ENCODE measurements at places on chromosomes 7 and 10.
A peak's percentile ranks its signal among the peaks of the same experiment; 100 is the strongest.

GRCh38 chr7:2213551-2214215 is 19.1 kb downstream of the MAD1L1 start:
- no peak for DNase-seq

DNA sequence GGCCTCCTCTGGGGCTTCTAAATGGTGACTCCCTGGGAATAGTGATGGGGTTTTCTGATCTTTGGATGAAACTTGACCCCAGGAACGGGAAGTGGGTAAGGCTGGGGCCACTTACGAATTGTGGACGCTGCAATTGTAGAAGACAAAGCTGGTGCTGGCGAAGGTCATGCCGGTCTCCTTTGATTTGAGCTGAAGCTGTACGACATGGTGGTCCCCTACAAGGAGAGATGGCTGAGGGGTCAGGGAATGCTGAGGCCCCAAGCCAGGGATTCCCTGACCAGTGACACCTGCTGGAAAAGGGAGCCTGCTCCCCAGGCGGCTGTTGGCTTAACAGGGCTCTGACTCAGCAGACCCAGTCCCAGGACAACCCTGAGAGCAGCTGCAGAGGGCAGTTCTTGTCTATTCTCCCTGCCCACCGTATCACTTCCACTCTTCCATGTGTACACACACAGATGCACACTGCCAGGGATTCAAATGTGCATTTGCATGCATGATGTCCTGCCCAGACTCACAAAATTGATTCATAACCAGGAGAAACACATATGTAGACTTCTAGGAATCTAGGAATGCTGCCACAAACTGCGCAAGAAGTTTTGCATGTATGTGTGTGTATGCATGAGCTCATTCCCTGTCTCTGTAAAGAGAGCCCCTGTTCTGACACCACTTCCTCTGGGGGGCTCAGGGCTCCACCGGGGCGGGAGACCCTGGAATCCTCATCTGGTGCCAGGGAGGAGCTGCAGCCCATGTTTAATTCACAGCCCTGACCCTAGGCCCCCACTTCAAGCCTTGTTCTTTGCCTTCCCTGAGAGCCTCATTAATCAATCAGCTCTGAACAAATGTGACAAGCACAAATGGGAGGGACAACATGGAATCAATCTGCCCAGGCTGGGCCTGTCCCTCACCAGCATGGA is 350.0 kb downstream of the PLXNA4 start:
- no peak for DNase-seq

- DNase-seq: no peak
Observed at GRCh38 chr7:32142649-32143048, 72.4 kb upstream of the PDE1C start.

DNA sequence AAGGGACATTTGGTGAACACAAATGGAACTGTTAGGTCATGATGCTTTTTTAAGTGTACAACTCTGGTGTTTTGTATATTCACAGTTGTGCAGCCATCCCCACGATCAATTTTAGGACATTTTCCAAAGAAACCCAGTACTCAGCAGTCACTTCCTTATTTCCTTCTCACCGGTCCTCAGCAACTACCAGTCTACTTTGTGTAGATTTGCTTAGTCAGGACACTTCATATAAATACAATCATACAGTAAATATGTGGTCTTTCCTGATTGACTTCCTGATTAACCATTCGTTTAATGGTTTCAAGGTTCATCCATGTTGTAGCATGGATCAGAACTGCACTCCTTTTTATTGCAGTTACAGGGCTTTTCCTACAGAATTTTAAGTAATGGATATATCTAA is 14.4 kb downstream of the SGPL1 start:
- DNase-seq: no peak

DNA sequence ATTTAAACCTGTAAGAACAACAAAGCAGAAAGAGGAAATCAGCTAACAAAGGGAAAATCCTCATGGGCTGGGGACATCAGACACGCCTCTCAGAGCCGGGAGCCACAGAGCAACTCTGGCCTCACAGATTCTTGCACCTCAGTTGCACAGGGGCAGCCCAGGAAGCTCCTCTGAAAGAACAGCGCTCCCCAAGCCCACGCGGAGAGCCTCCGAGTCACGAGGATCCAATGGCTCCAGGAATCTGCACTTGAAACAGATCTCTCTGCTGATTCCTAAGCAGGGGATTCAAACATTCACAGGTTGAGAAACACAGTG is 213.2 kb upstream of the MGMT start:
- DNase-seq: no peak

GRCh38 chr7:29798422-29798821 is 7.9 kb upstream of the WIPF3 start:
- no peak for DNase-seq

GRCh38 chr10:125396676-125397075 is 236.3 kb upstream of the CTBP2 start:
- DNase-seq: no peak

DNA sequence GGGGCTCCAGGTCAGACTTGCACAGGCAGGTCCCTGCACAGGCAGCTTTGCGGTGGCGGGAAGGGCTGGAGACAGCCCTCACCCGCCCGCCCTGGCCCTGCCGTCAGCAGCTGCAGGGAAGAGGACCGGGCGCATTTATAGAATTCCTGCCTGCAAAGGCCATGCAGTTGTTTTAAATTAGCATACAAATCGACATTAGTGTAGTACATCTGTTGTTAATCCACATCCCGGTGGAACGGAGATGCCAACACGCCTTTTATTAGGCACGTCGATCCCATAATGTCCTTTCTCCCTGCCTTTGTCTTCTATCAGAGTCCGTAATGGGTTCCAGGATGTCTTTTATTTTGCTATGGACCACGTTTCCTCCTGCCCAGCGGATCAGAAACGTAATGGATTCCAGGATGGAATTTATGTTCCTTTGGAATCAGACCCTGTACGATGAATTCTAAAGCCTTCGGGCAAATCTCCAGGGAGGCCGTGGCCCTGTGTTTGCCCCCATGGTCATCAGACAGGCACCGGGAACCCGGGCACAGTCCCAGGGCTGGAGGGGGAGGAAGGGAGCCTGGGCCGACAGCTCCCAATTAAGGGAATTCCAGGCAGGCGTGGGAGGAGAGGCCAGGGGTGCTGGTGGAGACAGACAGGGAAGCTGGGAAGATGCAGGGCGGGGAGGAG is 123.9 kb downstream of the COL26A1 start:
- DNase-seq: no peak

DNA sequence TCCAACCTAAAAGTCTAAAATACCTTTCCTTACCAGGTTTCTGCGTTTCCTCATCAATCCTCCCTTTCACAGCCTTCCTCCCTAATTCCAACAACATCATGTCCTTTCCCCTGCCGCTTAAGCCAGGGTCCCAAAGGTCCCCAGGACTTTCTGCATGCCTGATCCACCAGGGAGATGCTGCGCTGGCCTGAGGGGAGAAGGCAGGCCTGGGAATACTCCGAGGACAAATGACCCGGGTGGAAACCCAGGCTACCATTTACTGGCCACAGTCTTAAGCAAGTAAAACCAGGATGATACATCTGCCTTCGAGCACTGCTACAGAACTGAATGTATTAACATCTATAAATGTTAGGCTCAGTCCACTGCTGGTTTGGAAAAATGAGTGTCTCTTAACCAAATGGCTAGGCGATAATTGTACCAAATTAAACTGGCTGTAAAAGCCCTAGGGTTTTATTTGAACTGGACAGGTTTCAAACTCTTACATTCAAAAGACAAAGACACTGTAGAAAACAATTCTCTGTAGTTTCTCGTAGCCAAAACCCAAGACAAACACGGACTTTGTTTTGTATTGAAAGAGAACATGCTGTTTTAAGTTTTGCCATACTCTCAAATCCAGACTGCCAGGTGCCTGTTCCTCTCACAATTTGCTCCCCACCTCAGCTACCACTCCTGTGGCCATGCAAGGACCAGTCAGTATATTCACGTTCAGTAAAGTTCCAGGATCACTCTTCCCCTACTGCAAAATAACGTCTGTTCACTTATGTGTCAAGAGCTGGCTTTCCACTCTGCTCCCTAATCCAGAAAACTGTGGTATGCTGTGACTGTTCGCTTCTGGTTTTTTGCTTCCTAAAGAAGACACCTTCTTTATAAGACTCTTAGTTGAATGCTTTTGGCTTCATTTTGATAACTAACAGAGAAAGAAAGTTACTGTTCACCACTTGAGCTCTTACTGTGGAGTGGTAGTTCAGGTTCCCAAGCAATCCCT is 145.7 kb downstream of the RNF216 start:
- peak; percentile 3 for DNase-seq

- DNase-seq: no peak
Observed at GRCh38 chr10:107502229-107502985, 337.9 kb upstream of the SORCS1 start.

DNA sequence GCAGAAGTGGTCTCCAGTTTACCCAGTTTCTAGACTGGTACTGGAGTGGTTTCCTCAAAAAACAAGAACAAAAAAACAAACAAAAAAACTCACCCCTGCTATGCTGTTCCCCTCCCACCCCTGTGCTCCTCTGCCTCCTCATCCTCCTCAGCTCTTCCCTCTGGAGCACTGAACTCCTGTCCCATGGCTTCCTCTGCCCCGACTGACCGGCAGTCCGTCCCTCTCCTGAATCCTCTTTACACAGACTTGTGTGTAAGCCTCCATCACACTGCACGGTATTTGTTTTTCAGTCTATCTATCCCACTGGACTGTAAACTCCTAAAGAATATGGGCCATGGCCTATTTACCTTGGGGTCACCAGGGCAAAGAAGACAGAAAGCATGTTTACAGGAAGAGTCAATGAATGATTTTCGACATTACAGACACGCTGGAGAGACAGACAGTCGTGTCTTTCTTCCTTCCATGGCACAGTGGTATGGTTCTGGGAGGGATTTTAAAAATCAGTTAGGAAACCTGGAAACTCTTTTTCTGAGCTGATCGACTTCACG is 265.3 kb downstream of the GLI3 start:
- DNase-seq: no peak

DNA sequence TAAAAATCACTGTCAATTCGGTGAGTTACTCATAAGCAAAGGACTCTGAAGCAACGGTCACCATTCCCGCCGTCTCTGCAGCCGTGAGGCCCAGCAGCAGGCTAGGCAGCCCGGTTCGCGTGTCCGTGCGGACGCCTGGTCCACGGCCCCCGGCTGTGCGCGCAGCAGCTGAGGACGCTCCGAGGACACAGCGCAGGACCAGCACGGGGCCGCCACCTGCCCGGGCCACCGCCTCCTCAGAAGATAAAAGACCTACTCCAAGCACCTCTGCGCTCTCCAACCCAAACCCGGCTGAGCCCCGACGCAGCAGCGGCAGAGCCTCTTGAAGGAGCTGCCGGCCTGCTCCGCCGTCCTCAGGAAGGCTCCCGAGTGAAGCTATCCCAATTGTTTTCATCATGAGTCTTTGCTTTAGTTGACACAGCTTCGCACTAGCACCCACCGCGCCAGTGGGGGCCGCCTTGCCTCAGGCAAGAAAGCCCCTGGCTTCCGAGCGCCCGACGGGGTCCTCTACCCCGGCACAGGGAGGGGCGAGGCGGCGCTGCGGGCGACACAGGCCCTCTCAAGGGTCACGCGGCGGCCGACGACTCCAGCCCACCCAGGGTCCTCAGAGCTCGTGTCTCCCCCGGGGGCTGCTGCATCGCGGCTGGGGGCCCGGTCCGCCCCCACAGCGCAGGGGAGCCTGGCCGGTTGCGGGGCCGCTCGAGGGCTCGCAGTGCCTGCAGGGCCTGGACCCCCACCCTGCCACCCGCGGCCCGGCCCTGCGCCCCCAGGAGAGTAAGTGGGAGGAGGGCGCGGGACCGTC is 16.9 kb upstream of the GPR146 start:
- DNase-seq: no peak

- no peak for DNase-seq
Observed at GRCh38 chr10:123250640-123251039, 96.4 kb downstream of the BUB3 start.

GRCh38 chr10:123021517-123021916 is 12.7 kb downstream of the ACADSB start:
- no peak for DNase-seq

- DNase-seq: no peak
Observed at GRCh38 chr7:45626441-45627430, 52.6 kb downstream of the ADCY1 start.

DNA sequence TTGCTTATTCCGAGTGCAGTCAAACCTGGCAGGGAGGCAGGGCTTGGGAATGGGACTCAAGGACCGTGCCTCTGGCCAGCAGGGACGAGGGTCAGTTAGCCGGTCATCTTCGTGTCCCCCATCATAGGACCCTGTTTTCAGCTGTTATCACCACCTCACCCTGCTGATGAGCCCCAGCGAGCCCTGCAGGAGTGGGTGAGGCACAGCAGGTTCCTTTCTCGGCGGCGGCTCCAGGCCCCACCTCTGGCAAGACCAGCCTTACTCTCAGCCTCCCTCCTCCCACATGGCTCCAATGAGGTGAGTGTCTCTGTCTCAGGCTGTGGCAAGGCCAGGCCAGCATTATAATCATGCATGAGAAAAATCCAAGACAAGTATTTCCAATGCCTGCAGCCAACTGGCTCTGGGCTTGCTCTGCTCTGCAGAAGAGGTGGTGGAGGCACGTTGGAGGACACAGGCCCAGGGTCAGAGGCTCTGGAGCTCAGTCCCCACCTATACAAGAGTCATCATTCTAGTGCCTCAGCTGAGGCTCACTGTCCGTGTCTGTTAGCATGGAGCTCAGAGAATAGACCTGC is 15.7 kb downstream of the PKD1L1 start:
- no peak for DNase-seq

DNA sequence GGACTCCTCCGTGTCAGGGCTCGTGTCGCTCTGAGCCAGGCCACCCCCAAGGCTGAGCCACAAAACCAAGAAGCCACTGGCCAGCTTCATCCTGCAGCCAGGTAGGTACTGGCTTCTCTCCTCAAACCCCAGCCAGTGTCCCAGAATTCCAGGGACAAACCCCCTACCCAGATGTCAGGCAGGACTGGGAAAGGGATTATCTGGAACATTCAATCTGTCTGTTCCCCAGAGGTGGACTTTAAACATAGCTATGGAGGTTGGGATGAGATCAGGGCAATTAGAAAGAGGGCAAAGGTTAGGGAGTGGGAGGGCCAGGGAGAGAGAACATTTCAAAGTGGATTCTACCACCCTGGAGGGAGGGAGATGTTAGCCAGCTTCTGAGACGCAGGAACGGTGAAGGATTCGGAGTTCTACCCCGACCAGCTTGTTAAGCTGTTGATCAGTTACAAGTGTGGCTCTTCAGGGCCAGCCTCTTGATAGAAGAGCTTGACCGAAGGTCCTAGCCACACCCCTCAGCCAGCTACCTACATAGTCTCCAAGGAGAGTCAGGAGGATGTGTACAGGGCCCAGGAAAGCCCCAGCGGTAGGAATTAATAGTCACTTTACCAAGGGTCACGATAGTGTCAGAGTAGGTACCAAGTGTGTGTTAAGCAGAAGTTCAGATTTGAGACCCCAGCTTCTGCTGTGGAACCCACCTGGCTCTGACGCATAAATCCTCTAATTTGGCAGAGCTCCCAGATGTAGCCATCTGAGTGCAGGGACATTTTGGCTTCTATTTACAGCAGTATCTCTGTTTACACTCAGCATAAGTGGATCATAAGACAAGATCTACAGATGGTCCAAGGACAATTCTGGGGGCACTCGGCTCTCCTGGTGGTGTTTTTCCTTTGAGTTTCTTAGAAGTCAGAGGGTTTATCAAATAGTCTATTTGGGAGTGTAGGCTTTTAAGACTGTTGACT is at the start of gene PLA2G12B:
Gene PLA2G12B, minus strand, starts transcription at position 211 of the 959 bp plus-strand sequence. Its CDS starts 121 bp downstream, at position 90.
- peak; percentile 72 for DNase-seq

Measured in NCI-H1092 (cell line).